ENCODE measurements at places on chromosomes 2 and 18.

DNA sequence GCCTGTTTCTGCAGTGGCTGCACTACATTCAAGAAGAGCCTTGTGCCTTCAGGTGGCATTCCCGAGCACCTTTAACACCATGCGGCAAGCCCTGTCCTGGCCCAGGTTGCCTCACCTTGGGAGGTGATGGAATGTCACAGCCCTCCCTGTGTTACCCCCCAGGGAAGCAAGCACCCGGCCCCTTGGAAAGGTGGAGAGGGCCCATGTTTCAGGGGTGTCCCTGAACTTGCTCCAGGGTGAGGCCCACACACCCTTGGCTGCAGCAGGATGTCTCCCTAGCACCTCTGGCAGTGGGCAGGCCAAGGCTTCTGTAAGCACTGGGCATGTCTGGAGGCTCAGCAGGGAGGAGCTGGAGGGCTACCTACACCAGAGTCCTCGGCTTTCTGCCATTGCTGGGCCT is 29.3 kb upstream of the ACAA2 start:
- DNase-seq = no peak

DNA sequence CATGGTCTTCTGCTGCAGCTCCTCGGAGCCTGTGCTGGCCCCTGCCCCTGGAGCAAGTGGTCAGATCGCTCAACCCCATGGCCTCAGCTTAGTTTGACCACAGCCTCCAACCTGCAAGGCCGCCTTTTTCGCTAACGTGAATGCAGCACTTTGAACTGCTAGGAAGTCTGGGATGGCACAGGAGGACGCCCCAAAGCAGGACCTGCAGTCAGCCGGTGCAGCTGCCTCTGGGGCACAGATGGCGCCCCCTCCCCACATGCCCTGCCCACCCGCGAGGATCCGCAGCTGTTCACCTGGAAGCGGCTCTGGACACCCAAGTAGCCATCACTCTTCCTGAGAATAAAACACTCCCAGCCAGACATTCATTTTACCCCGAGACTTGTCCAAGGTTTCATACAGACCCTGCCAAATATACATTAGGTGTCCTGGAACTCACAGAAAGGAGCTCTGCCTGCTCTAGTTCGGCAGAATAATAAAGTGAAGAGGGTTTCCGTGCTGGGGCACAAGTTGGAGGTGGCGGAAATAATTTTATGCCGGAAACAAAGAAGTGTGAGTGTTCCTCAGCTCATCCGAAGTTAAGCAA is 510.1 kb downstream of the EIPR1 start:
- no peak for DNase-seq

- no peak for DNase-seq
Observed at GRCh38 chr2:167249197-167249596, 360.9 kb downstream of the XIRP2 start.

- no peak for DNase-seq
Observed at GRCh38 chr2:33365264-33365970, 111.0 kb upstream of the RASGRP3 start.

DNA sequence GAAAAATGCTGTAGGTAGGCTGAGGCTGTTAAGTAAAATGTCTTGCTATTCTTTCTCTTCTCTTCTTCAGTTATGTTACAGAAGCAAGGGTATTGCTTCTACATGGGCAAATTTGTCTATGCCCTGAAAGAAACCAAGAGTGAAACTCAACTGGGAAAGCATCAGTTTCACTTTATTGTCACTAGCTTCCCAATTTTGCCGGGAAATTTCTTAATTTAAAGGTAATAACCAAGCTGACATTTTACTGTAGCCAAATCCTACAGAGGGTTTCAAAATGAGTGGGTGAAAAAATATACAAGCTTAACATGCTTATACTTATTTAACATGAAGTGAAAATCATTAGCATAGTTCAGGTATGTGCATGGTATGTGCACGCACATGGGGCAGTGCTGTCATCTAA is 3.2 kb downstream of the TANK start:
- no peak for DNase-seq

GRCh38 chr2:233639860-233640259 is 3.6 kb downstream of the UGT1A10 start:
- DNase-seq = no peak

GRCh38 chr18:24726727-24727492 is 266.5 kb downstream of the HRH4 start:
- peak; percentile 48 for DNase-seq

- DNase-seq = no peak
Observed at GRCh38 chr2:120626566-120626965, 109.1 kb upstream of the GLI2 start.

- DNase-seq = no peak
Observed at GRCh38 chr2:30310955-30311354, 79.6 kb downstream of the LBH start.

DNA sequence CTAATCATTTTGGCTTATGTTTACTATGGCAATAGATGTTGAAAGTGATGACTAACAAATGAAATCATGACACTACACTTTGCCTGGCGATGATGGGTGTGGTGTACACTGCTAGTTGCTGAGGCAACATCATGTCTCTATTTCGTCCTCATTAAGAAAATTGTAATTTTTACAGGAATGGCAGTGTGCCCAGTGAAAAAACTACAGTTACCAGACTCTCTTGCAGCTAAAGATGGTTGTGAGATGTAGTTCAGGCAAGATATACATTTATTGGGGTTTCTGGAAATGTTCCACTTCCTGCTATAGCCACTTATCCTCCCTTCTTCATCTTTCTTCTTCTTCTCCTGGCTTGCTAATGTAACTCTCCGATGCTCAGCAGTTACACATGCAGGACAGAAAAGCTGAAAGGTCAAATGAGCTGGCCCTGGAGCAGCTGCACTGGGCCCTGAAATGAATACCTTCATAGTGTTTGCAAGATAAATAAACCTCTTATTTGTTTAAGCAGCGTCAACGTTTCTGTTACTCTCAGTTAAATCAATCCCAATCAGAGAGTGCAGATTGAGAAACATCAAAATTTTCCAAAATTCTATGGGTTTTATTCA is 46.0 kb downstream of the SOCS6 start:
- DNase-seq = no peak

DNA sequence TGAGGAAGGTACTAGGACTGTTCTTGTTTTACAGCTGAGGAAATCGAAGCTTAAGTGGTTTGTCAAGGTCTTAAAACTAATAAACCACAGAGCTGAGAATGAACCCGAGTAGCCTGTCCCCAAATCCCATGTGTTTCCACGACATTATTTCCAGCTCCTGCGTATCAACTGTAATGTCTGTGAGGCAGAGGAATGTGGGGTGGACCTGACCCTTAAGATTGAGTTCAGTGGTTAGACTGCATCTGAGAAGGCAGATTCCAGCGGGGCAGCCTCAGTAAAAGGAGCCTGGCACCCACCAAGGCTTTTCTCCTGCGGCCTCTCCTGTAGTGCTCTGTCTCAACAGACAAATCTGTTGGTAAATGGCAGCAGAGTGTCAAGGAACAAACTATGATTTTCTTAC is 81.9 kb upstream of the TMEM178A start:
- DNase-seq = no peak

DNA sequence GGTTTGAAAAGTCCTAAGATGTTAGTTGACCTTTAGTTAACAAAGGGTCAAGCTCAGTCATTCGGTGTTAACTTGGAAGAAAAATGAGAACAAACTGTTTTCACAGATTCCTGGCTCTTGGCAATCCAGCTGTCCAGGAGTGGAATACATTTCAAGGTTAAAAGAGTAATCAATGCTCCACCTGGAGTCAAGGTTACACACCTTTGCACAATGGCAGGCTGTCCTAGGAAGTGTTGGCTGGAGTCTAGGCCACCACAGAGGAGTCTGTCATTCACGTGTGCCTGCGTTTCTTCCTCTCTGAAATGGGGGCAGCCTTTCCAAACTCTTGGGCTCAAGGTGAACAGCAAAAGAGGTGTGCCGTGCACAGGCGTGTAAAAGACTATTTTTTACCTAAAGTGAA is 6.3 kb upstream of the ID2 start:
- no peak for DNase-seq

DNA sequence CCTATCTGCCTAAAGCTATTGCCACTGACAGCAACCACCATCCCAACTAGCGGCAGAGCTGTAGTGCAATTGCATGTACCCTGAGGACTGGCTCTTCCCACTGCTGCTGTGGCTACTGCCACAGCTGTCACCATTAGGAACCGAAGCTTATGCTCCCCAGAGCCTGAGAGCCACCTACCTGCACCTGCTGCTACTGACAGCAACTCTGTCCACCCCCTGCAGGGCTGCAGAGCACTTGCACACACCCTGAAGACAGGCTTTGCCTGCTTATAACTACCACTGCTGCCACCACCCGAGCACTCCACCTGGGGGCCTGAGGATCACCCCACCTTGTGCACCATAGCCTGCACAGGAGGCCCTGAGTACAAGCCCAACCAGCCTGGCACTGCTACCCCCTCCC is 217.6 kb upstream of the FOSL2 start:
- no peak for DNase-seq

GRCh38 chr2:238644095-238645081 is 203.5 kb upstream of the TWIST2 start:
- no peak for DNase-seq

- peak; percentile 62 for DNase-seq
Observed at GRCh38 chr18:35024965-35025364, 16.2 kb upstream of the MAPRE2 start.

- no peak for DNase-seq
Observed at GRCh38 chr18:34077599-34077998, 147.1 kb downstream of the NOL4 start.

DNA sequence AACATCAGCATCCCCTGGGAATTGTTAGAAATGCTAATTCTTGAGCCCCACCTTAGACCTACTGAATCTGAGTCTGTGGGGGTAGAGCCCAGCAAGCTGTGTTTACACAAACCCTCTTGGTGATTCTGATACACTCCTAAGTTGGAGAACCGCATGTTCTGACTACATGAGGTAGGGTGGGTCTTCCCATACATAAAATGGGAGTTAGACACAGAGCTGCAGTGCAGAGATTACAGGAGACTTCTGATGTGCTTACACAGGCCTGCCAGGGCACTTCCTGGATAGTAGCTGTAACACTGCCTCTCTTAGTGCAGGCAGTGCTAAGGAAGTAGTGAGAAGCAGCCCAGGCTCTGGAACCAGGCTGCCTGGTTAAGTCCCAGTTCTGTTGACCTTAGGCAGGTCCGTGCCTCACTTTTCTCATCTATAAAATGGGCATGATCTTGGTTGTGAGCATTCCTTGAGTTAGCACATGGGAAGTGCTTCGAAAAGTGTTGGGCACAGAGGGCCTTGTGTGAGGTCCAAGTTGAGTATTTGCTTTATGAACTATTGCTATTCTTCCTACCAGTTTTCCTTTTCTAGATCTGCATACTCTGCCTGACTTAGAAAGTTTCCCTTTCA is 67.3 kb downstream of the GLI2 start:
- no peak for DNase-seq

DNA sequence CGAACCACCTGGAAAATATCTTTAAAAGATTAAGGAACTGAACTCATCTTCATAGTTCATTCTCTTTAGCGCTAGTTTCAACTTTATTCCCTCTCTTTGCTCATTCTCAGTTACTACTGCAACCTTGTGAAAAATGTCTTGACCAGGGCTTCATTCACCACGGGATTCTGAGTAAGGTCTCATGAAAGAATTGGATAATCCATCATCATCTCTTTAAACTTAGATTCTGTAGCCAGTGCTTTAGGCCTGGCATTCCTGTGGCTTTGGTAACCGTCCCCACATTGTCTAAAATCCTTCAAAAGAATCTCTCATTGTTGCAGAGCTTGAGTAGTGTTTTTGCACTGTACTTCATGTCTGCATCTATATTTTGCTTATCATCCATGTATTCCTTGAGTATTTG is 229.5 kb downstream of the ETAA1 start:
- no peak for DNase-seq

- no peak for DNase-seq
Observed at GRCh38 chr2:165529130-165529529, 59.6 kb downstream of the CSRNP3 start.

- DNase-seq = no peak
Observed at GRCh38 chr2:58614219-58614618, 373.1 kb upstream of the FANCL start.

DNA sequence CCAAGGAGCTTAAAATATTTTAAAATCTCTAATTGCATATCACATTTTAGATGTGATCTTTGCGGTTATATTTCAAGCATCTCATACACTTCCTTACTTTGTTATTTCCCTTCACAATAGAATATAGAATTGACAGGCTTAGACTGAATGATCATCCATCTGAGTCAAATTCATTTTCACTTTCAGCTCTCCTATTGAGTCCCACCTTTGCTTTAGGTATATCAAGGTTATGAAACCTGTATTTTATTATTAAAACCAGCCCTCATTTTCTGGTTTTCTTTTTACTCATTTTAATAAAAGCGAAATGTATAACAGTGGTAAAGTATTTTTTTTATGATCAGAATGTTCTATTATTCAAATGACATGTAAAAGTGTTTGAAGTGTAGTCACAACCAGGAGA is 162.9 kb upstream of the KYNU start:
- no peak for DNase-seq

DNA sequence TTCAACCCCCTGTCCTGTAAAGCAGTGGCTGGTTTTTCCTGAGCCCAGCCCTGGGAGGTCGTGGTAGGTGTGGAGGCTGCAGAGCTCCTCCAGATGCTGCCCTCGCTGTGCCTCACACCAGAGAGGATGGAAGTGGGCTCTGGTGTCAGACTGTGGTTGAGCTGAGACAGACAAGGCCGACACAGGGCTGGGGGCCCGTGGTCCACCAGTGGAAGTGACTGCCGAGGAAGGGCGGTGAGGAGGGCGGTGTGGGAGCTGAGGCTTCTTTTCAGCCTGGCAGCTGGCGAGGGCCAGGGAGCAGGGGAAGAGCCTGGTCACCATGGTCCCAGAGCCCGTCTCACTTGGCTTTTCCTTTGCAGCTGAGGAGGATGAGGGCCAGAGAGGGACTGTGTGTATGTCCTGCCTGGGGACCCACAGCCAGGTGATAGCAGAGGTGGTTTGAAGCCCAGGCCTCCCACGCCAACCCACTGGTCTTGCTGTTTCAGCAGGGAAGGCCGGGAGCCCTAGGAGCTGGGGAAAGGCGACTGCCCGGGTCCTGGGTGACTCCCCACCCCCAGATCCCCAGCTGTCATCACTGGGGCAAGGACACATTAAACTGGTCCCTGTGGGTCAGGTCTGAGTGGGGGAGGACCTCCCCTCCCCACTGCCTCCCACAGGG is 8.5 kb downstream of the SFTPB start:
- no peak for DNase-seq

GRCh38 chr2:176122683-176123410 is at the start of gene HOXD9:
TSS of gene HOXD9 (plus strand) at chr2:176122719. CDS start at chr2:176122769, 50 bp downstream.
- peak; percentile 65 for DNase-seq

- no peak for DNase-seq
Observed at GRCh38 chr2:152825834-152826233, 107.4 kb downstream of the ARL6IP6 start.

DNA sequence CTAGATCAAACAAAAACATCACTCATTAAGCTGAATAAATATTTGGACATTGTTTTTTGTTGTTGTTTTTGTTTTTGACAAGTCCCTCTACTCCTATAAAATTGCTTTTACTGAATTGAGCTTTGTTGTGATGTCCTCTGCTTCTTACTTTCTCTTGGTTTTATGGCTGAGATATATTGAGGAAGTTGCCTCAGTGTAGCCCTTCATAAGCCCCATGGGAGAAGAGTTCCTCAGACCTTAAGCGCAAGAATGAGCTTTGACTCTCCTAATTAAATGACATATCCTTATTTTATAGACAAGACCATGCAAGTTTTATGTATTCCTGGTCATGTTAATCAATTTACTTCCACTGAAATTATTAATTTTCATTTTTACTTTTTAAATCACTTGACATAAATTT is 54.9 kb downstream of the CERKL start:
- no peak for DNase-seq

GRCh38 chr2:38064801-38065501 is 11.0 kb downstream of the CYP1B1 start:
- DNase-seq = no peak

All from Right ventricle myocardium superior (tissue), 1 donor.